Putamen (tissue), 1 donor: ENCODE measurements at places on chromosomes 16 and 17.

DNA sequence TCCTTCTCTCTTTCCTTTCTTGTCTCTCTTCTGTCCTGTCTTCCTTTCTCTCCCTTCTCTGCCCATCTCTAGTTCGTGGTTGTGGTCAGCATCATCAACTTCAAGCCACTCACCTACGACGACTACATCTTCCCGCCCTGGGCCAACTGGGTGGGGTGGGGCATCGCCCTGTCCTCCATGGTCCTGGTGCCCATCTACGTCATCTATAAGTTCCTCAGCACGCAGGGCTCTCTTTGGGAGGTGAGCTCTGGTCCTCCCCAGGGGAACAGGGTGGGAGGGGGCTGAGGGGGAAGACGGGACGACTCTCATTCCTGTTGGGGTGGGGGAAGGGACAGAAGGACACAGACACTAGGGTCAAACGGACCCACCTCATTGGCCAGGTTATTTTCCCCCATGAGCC, 44.3 kb downstream of the SLC6A2 start:
- DNase-seq, result no peak

GRCh38 chr16:28597692-28598261, 927 bp upstream of the SULT1A2 start:
- no peak for DNase-seq

DNA sequence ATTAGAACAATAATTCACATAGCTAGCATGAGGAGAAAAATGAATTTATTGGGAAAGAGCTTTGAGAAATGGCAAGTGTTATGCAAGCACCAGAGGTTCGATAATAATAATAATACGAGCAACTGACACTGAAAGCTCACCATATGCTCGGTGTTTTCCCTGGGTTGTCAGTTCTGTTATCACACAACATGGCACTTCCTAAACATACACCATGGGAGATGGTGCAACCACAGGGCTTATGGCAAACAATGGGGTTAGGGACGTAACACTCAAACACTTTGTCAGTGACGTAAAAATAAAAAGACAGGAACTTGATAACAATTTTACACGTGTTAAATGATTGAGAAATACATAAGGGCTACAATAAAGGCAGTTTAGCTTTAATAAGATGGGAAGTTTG, 23.7 kb downstream of the OR1D5 start:
- no peak for DNase-seq

DNA sequence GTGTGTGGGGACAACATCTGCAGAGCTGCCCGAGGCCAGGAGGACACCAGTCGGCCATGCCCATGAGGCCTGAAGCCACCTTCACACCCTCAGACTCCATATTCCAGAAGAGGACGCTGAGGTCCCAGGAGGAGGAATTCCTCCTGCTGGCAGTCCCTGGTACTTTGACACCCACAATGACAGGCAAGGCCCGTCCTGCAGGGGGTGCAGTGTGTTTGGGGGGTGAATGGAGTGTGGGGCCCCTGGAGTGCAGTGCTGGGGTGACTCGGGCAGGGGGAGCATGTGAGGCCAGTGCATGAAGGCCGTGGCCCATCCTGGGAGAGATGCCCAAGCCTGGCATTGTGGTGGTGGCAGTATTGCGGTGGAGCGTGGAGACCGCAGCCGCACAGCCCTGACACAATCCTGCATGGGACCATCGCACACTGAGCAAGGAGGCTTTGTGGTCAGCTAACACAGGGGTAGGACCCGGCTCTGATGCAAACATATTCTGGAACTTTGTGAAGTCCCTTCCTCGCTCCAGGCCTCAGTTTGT, 52.2 kb downstream of the ZDHHC7 start:
- no peak for DNase-seq

DNA sequence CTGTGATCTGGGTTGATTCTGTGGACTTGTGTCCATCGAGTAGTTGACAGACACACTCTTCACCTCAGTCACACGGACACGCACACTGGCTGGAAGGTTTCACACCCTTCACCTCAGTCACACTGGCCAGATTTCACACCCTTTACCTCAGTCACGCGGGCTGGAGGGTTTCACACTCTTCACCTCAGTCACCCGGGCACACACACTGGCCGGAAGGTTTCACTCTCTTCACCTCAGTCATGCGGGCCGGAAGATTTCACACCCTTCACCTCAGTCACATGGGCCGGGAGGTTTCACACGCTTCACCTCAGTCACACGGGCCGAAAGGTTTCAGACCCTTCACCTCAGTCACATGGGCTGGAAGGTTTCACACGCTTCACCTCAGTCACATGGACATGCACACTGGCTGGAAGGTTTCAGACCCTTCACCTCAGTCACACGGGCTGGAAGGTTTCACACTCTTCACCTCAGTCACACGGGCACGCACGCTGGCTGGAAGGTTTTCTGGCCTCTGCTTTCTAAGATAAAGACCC, 96.2 kb downstream of the PGS1 start:
- DNase-seq, result no peak

DNA sequence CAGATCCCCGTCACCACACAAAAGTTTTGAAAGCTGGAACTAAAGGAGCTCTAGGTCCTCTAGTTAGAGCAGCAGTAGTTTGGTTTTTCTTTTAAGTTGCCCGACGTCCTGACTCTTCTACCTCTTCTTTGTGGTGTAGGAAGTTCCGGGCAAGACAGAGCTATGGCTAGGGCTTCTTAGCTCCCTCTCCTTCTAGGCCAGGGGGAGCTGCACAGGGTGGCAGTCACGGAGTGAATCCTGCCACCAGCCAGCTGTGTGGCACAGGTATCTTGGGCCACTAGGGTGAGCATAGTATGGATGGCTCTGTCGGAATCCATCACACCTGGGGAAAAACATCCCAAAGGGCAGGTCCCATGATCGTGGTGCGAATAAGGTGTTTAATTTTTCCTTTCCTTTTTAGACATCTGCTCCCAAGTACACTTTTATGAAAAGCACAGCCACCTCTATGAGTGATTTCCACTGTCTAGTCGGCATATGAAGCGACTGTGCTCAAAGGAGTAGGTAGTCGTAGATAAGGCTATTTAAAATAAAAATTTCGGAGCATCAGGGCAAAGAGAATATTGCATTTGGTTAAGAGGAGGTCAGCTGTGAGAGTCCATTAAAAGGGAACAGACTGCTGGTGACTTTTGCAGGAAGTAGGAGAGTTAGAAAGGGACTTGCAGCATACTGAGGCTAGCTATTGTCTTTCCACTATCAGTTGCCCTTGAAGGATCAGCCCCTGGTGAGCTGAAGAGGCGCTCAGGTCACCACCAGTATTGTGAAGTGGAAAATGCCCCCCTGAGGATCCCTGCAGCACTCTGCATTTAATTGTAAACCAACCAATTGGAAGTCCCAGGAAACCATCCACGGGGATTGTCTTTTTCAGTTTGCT, 2.1 kb downstream of the PRKCA start:
- no peak for DNase-seq

GRCh38 chr17:27293359-27293897, 486 bp upstream of the WSB1 start:
- peak; percentile 10 for DNase-seq

DNA sequence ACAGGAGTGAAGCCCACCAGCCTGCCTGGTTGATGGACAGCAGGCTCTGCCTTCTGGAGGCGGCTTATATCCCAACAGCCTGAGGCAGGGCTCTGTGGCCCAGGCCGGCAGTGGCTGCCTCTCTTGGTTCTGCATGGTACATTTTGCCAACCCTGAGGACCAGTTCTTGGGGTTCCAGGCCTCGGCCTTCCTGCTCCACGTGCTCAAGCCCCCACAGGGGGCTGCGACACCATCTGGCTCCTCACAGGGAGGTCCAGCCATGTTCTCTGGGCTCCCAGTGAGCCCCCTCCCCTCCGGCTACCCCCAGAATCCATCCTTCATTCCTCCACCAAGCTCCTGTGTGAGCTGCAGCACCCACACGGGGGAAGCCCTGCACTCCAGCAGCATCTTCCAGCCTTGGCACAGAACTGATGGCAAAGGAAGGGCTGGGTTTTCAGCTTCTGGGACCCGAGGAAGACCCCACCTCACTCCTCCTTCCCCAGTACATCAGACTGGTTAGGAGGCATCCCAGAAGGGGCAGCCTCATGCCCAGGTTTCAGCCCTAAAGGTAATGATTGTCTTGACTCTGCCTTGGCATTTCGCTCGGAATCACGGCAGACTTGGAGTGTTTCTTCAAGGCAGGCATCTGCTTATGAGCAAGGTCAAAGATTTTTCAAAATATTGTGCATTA, 231.2 kb downstream of the CPPED1 start:
- no peak for DNase-seq

DNA sequence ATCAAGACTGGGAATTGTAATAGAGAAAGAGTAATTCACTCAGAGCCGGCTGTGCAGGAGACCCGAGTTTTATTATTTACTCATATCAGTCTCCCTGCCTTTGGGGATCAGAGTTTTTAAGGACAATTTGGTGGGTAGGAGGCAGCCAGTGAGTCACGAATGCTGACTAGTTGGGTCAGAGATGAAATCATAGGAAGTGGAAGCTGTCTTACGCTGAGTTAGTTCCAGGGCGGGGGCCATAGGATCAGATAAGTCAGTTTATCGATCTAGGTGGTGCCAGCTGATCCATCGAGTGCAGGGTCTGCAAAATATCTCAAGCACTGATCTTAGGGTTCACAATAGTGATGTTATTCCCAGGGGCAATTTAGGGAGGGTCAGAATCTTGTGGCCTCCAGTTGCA, 20.2 kb upstream of the GUCY2D start:
- DNase-seq, result no peak

- DNase-seq, result no peak
Observed at GRCh38 chr16:68275611-68276191, 11.4 kb downstream of the SLC7A6 start.

- no peak for DNase-seq
Observed at GRCh38 chr17:35453171-35453570, 4.6 kb upstream of the SLFN13 start.

DNA sequence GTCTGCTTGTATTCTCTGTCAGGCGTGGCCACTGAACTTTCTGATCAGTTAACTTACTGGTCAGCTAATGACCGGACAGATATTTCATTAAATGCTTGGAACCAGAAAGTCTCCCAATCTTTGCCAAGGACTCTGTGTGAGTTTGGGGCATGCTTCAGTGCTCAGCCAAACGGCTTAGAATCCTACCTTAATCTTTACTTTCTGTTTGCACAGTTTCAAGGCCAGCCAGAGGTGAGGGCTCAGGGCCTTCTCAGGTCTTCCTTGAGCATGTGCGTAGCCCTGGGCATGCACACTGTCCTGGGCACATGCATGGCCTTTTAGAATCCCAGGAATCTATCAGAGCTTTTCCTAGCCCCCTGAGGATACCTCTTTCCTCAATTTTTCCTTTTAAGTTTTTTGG, 230.1 kb downstream of the RAB11FIP4 start:
- no peak for DNase-seq

DNA sequence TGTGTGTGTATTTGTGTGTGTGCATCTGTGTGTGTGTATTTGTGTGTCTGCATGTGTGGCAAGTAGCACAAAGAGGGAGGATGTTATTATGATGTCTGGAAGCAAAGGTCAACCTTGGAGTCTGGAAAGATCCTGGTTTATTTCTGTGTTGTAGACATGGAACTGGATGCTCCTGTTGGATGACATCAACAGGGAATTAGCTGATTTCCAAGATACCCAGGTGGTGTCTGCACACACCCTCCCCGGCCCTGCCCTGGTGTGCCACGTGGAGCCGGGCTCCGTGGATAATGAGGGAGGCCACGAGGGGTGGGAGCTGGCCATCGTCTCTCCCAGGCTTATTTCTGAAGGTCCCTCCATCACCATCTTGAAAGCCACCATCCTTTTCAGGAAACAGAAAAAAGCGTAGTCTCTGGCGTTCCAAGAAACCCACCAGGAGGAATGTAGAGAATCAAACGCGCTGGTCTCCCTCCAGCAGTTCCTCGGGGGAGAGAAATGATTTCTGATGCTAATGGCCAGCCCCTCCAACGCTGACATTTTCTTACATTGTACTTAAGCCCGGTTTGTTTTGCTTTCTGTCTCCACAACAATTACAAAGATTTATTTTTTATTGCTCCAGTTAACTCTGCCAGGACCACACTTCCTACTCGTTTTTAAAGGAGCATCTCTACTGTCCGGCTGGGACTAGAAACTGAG, 93.3 kb downstream of the FOXL1 start:
- DNase-seq, result no peak
